IPS-NIHi11 (cell line): ENCODE measurements at places on chromosomes 16 and 17.

DNA sequence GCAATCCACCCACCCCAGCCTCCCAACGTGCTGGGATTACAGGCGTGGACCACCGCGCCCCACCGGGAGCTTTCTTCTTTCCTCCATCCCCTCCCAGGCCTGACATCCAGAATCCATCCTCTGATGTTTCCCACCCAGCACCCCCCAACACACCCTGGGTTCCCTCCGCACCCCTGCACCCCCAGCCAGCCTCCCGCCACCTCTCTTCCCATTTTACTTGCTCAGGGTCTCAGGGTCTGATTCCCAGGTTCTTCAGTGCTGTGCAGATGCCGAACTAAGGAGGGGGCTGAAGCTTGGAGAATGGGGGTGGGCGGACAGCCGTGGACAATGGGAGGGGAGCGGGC is 225 bp downstream of the ASGR1 start:
- no peak for DNase-seq

GRCh38 chr16:30838876-30839471 is 52.0 kb upstream of the ZNF629 start:
- no peak for DNase-seq

DNA sequence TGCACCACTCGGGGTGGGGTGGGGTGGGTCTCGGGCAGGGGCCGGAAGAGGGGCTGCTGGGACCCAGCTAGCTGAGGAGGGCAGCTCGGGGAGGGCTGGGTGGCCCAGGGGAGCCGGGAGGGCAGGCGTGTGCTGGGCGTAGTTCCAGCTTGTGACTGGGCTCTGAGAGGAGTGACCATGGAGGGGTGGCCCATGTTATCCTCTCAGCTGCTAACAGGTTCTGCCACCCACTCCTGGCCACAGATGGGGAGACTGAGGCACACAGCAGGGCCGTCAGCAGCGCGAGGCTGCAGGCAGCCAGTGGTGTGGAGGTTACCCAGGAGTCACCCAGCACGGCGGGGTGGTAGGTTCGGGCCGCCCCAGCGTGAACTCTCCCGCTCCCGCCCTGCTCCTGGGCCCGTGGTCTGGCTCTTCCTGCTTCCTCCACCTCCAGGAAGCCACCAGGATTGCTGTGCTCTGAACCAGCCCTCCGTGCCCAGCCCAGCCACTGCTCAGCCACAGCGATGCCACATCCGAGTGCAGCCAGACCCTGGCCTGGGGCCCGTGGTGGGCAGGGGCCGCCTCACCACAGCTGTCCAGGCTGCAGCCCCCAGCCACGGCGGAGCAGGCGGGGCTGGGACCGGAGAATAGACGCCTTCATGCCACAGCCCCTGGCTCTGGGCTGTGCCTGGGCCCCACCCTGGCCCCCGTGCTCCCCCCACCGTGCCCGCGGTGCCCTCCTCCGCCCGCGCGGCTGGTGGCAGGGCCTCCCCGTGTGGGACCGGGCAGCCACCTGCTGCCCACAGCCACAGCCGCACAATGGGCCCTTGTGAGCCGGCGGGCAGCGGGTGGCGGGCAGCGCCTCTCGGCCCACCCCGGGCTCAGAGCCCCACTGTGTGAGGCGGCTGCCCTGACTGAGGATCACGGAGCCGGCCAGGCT is 26.3 kb upstream of the SSTR5 start:
- DNase-seq, result no peak

- no peak for DNase-seq
Measured at GRCh38 chr16:424033-424622, 1.3 kb upstream of the RAB11FIP3 start.

GRCh38 chr16:19116711-19117449 is 3.1 kb downstream of the ITPRIPL2 start:
- no peak for DNase-seq

DNA sequence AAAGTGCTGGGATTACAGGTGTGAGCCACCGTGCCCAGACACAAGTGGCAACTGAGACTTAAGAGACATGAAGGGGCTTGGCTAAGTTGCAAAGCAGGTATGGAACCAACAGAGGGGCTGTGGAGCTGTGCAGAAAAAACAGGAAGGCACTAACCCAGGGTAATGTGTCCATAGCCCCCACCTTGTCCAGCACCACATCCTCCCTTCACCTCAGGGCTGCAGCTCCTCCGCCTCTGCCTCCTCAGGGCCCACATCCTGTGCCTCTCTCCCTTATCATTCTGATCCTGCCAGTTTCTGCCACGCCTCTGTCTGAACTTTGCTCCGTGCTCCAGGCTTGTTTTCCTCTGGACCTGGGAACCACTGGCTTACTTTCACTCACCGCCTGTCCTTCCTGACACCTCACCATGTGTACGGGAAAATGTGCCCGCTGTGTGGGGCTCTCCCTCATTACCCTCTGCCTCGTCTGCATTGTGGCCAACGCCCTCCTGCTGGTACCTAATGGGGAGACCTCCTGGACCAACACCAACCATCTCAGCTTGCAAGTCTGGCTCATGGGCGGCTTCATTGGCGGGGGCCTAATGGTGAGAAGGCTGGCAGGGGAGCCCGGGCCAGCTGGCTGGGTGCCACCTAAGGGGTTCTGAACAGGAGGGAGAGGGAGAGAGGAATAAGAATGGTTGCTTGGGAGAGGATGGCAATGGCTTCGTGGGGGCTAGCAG is at the start of gene TM4SF5:
TSS of gene TM4SF5 (plus strand) at position 368 of the 716 bp plus-strand sequence. CDS start at position 405, 37 bp downstream.
- no peak for DNase-seq

DNA sequence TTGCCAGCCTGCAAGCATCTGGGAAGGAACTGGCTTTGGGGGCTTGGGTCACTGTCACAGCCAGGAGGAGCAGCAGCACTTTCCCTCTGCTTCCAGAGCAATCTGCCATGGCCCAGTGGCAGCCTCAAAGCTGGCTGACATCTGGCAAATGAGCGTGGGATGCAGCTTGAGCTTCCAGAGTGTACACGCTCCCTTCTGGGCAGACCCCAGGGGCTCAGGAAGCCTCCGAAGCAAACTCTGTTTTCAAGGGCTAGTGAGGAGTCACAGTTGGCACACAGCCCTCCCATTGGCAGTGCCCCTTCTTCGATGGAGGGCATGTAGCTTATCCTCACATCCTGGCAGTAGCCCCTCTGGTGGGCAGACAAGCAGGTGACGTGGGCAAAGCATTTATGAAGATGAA is 249.6 kb downstream of the ENGASE start:
- no peak for DNase-seq

DNA sequence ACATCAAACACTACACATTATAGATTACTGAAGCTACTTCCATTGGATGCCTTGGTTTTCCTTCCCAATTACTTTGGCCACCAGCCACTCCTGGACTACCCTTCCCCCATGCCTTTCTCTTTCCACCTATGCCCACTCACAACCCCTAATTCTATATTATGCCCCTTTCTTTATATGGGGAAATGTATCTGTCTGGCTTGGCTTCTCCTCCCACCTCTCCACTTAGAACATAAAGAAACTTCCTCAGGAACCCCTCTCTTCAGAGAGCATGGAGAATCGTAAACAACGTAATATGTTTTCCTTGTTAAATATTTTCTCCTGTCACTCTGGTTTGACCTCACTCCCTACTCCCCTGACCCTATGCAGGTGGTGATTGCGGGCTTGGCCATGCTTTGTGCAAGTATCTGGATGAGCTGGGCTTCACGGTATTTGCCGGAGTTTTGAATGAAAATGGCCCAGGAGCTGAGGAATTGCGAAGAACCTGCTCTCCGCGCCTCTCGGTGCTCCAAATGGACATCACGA is 32.8 kb downstream of the HSD17B2 start:
- DNase-seq, result no peak

DNA sequence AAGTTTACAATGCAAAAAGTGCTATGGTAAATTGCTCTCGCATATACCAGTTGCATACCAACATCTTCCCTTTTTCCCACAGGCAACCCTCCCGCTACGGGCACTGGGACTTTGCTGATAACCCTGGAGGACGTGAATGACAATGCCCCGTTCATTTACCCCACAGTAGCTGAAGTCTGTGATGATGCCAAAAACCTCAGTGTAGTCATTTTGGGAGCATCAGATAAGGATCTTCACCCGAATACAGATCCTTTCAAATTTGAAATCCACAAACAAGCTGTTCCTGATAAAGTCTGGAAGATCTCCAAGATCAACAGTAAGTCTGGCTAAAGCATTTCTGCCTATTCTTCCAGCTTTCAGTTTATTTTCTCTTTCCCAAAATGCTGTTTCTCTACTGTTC is 27.9 kb upstream of the HSBP1 start:
- DNase-seq, result no peak

DNA sequence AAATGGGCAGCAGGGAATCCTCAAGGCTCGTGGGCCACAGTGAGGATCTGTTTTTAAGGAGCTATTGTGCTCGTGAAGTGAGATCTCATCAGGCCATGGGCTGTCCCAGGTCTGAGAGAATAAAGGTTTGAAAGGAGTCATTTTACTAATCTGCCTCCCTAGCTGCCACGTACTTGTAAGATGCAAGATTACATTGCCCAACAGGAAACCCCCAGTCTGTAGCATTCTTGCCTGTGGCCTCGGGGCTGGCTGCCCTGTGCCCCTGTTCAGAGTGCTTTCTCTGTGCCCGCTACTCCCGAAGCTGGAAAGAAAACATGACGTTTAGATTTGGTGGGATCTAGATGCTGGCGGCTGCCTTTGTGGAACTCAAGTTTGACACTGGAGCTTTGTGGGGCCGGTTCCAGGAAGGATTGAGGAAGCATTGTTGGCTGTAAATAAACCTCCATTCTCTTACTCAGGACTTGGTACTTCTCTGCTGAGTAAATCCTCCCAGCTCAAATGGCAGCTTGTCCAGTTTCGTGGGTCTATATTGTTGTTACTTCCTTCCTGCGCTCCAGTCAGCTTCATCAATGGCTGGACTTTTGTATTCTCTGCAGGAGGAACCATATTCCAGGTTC is 21.2 kb downstream of the SAP30BP start:
- DNase-seq, result no peak
